ENCODE measurements at places on chromosomes 3 and 15. TPM values are rescaled to one million over a fixed set of nuclear protein-coding genes. Genes with fewer than 3 reads are reported as not detected.

RPL4 gene
- total RNA-seq: 6,510 TPM

- peaks cover 6% of the 10 kb centered on the region for H3K4me1 ChIP-seq
- no peak overlapping the region for H3K4me3 ChIP-seq
- no peaks in the 10 kb centered on the region for H3K27me3 ChIP-seq
- DNase-seq: peak; percentile 59
- H3K36me3 ChIP-seq: no peaks in the 10 kb centered on the region
These were observed 246.5 kb downstream of the TBL1XR1 start for GRCh38 chr3:176950743-176951142.

- H3K4me1 ChIP-seq: no peaks in the 10 kb centered on the region
- H3K36me3 ChIP-seq: no peaks in the 10 kb centered on the region
- DNase-seq: peak; percentile 67
- no peak overlapping the region for H3K4me3 ChIP-seq
- H3K27me3 ChIP-seq: peaks cover 11% of the 10 kb centered on the region
These were observed 175.7 kb upstream of the KBTBD8 start for GRCh38 chr3:66822186-66823008.

- no peaks in the 10 kb centered on the region for H3K27me3 ChIP-seq
- no peak overlapping the region for H3K27ac ChIP-seq
- peak; percentile 3 for DNase-seq
- no peaks in the 10 kb centered on the region for H3K36me3 ChIP-seq
- no peaks in the 10 kb centered on the region for H3K4me1 ChIP-seq
- H3K4me3 ChIP-seq: peak overlapping the region; percentile 74
These were observed 26.6 kb downstream of the CGGBP1 start for GRCh38 chr3:88032245-88032644.

- H3K4me1 ChIP-seq: peaks cover 2% of the 10 kb centered on the region
- no peaks in the 10 kb centered on the region for H3K36me3 ChIP-seq
- peaks cover 15% of the 10 kb centered on the region for H3K27me3 ChIP-seq
- peak; percentile 84 for DNase-seq
These were observed 79.5 kb downstream of the CHRD start for GRCh38 chr3:184459355-184459754.

CCR8 gene
- total RNA-seq: not detected

DNA sequence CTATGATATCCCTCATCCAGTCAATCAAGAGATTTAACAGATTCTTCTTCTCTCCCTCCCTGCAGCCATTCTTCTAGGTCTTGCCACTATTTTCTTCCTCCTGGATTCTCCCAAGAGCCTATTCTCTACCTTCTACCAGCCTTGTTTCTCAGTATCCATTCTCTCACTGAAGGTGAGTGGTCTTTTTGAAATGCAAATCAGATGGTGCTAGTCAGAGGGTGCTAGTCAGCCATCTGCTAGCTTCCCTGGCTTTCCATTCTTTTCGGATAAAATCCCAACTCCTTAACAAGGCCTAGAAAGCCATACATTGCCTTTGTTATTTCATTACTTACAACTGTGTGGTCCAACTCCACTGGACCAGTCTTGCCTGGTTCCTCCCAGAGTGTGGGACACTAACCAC lies 734.3 kb upstream of the CFAP20DC start:
- H3K36me3 ChIP-seq: no peaks in the 10 kb centered on the region
- no peaks in the 10 kb centered on the region for H3K27me3 ChIP-seq
- no peak overlapping the region for H3K4me3 ChIP-seq
- H3K27ac ChIP-seq: no peak overlapping the region
- no peaks in the 10 kb centered on the region for H3K4me1 ChIP-seq

DNA sequence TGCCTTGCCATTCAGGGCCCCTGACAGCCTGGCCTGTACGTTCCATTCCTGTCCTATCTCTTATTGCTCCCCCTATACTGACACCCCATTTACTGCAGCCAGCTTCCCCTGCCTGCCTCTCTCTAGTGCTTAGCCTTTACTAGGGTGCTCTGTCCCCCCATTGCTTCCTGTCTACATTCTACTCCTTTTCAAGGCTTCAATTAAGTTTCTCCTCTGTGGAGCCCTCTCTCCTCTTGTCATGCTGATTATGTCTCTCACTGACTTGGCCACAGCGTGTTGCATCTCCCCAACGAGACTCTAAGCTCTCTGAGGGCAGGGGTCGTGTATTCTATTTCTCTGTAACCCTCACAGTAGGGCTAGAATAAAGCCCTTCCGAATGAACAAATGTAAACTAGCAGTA lies 185.2 kb downstream of the RPLP1 start:
- no peak for DNase-seq
- no peaks in the 10 kb centered on the region for H3K36me3 ChIP-seq
- no peaks in the 10 kb centered on the region for H3K4me1 ChIP-seq
- no peak overlapping the region for H3K4me3 ChIP-seq
- H3K27ac ChIP-seq: no peak overlapping the region

DNA sequence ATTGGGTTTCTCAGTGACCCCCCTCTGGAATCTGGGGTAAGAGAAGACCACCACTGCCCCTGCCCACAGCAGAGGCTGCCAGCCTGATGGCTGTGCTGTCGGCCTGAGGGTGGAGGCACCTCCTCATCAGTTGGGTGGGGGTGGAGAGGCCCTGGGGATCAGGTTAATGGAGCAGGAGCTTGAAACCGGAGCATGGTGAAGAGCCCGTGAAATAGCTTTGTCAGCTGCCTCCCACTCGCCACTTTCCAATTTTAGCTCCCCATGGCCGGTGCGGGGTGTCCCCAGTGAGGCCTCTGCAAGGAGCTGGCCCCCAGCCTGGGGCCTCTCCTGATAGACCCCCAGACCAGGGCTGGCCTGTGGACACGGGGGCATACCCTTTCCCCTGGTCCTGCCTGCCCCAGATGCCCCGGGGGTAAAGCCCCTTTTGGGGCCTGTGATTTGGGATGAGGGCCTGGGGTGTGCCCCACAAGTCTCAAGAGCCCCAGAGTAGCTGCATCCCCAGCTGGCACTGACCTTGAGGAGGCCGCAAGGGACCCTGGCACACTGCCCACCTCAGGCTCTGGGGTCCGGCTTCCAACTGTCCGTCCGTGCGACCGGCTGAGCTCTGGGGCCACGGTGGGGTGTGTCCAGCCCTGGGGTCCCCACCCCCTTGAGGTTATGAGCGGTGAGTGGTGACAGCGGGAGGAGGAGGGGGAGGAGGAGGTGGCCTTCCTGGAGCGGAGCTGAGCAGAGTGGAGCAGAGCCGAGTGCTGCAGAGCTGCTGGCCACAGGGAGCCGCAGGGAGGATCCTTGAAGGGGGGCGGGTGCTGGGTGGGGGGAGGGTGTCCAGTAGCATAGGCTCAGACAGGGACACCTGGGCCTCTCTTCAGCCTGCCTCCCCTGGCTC lies at the start of gene HHATL:
TSS of gene HHATL (minus strand) at position 733 of the 886 bp plus-strand sequence. CDS start 1,972 bp downstream, outside the sequence.
- H3K36me3 ChIP-seq: no peaks in the 10 kb centered on the region
- H3K27me3 ChIP-seq: peaks cover 36% of the 10 kb centered on the region
- no peaks in the 10 kb centered on the region for H3K4me1 ChIP-seq
- H3K4me3 ChIP-seq: no peak within 1 kb of the TSS
- H3K27ac ChIP-seq: no peak within 1 kb of the TSS
- DNase-seq: no peak

DNA sequence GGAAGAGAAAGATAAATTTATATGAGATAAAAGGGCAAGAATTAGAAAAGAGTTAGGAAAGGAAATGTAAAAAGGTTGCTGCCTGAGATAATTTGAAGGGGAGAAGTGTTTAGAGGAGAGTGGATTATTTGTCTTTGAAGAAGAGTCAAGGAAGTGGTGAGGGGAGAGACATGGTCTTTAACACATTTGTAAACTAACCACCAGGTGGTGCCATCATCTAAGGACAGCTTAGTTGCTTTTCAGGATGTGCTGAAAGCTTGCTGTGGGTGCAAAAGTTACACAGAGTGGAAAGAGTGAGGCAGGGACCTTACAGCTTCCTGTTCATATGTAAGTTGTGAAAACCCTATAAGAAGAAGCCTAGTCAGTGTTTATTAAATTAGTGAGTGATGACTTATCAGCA lies 114.1 kb upstream of the DNAJC19 start:
- no peak overlapping the region for H3K4me3 ChIP-seq
- H3K27ac ChIP-seq: no peak overlapping the region
- no peaks in the 10 kb centered on the region for H3K27me3 ChIP-seq

DNA sequence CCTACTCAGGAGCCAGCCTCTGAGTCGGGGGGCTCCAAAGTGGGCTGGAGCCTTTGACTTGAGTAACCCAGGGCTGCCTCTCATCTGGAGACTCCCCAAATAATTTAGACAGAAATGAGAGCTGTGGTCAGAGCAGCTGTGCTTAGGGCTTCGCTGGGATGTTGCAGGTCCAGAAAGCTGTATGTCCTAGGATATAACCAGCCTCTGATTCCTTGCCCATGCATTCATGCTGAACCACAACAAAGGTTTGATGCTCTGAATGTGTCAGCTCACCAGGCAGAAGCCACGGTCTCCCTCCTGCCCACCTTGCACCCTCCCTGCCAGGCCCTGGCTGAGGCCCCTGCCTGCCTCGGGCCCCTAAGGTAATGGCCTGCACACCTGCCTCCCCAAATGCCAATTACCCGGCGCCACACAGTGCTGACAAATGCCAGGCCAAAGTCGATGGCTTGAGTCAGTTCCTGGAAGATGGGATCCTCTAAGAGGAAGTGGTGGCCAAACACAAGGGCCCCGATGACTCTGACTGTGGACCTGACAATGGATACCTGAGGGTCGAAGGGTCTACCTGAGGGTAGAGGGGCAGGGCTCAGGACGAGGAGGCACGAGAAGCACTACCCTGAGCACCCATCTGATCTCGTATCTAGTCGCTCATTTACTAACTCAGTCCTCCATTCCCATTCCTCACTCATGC lies 21.7 kb upstream of the PARL start:
- no peak overlapping the region for H3K27ac ChIP-seq
- DNase-seq: no peak
- peaks cover 22% of the 10 kb centered on the region for H3K27me3 ChIP-seq
- H3K36me3 ChIP-seq: no peaks in the 10 kb centered on the region

- no peak overlapping the region for H3K27ac ChIP-seq
- no peaks in the 10 kb centered on the region for H3K27me3 ChIP-seq
- H3K4me1 ChIP-seq: no peaks in the 10 kb centered on the region
- H3K4me3 ChIP-seq: no peak overlapping the region
These were observed 282.6 kb downstream of the VPS13C start for GRCh38 chr15:61777689-61778088.

DNA sequence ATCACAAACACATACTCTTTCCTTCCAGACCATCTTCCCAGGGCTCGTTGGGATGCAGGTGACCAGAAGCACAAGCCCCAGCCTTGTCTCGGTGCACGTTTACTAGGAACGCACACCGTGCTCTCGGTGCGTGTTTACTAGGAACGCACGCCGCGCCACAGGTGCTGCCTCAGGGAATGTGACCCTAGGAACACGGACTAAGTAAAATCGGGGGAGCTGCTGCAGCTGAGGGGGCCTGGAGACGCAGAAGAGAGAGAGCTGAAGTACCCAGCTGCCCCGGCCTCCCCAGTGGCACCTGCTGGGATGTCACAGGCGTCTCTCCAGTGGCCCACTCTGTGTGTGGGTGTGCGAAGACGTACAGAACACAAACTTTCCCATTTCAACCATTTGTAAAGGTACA lies 91.0 kb upstream of the SNRPA1 start:
- no peaks in the 10 kb centered on the region for H3K36me3 ChIP-seq
- no peaks in the 10 kb centered on the region for H3K4me1 ChIP-seq
- H3K27ac ChIP-seq: no peak overlapping the region
- no peak for DNase-seq
- H3K27me3 ChIP-seq: peaks cover 21% of the 10 kb centered on the region
- no peak overlapping the region for H3K4me3 ChIP-seq

DNA sequence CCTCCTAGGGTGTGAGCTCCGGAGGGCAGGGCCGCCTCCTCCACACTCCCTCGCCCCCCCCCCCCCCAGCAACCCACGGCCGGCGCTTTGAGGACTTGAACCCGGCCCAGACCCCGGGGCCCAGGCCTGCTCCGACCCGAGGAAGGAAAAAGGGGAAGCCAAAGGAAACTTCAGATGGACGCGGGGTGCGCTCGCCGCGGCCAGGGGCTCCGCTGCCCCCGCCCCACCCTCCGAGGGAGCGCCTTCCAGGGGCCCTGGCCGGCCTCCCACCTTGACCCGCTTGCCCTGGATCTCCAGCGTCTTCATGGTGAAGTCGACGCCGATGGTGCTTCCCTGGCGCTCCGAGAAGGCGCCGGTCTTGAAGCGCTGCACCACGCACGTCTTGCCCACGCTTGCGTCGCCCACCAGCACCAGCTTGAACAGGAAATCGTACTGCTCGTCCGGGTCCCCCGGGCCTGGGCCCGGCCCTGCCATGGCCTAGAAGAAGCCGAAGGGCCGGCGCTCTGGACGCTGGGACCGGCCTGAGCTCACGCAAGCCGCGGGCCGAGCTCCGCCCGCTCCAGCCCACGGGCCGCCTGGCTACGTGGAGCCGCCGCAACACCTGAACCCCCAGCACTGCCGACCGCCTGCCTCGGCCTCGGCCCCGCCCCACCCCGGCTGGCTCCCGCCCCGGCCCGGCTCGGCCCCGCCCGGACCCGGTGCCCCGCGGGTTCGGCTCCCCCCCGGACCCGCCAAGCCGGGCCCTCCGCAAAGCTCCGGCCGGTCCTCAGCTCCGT lies 400 bp downstream of the RAB43 start:
- H3K4me1 ChIP-seq: peaks cover 24% of the 10 kb centered on the region
- H3K36me3 ChIP-seq: peaks cover 6% of the 10 kb centered on the region
- H3K27ac ChIP-seq: peak overlapping the region; percentile 75
- H3K27me3 ChIP-seq: no peaks in the 10 kb centered on the region

SNX22 gene
- total RNA-seq: under 0.01 TPM

Measured in IMR-90 (cell line).